Stimulated activated CD8-positive, alpha-beta memory T cell treated with anti-CD3 and anti-CD28 coated beads, Interleukin-7, amount 100 ng/mL, for 4 hours (primary cell): ENCODE measurements at places on chromosomes 5 and 9.

GRCh38 chr9:109730228-109730627, 49.8 kb upstream of the PALM2AKAP2 start:
- no peak for DNase-seq

- no peak for DNase-seq
Measured at GRCh38 chr9:35168963-35169362, 7.2 kb downstream of the UNC13B start.

- no peak for DNase-seq
Measured at GRCh38 chr5:149938791-149939358, 5.7 kb downstream of the PDE6A start.

DNA sequence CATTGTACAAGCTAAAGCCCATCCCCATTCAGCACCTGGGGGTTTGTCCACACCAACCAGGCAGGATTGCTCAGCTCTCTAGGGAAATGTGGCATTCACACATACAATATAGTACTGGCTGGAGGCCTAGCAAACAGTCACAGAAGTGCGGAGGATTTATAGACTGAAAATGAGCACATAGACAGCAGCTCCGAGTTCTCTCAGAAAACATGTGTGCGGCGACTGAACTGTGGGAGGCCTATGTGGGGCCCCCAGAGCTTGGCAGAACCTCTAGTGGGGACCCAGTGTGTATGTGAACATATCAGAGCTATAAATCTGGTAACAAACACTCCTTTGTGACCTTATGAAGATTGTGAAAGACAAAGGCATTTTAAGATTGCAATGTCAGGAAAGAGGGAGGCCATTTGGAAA, 431.1 kb downstream of the DTWD2 start:
- DNase-seq: no peak

DNA sequence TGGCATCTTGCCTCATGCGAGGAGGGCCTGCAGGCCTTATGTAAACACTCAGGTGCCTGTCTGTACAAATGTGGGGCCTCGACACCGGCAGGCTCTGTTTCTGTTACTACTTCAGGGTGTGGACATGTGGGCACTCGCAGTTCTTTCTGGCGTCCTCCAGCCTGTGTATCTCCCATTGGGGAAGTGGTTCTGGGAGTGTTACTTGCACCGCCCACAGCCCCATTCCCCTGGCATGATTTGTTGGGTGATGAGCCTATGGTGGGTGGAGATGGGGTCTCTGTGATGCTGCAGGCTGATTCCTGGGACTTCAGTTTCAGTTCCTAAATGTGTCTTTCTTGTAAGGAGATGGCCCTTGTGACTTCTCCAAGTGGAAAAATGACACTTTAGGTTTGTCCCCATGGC, 82.1 kb upstream of the PITX1 start:
- no peak for DNase-seq

- DNase-seq: no peak
Measured at GRCh38 chr9:126365780-126366179, 39.2 kb downstream of the MVB12B start.

GRCh38 chr9:20553558-20554149, 68.6 kb downstream of the MLLT3 start:
- DNase-seq: no peak

GRCh38 chr5:103519550-103519949, 43.0 kb downstream of the NUDT12 start:
- DNase-seq: no peak

DNA sequence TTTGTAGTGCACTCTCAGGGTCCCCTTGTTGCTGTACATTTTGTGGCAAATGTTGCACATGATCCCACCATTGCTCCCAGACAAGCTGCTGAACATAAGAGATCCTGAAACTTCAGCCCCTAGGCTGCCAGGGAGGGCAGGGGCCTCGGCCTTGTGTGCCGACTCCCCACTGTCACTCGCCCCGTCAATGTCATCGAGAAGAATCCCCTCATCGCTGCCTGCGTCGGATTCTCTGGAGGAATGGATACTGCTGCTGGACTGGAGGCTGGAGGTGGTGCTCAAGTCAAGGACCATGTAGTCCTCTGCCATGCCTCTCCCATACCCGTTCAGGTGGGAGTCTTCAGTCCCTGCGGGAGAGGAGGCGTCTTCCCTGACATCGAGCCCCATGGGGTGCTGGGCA, 451.3 kb downstream of the BNC2 start:
- no peak for DNase-seq

GRCh38 chr9:3332802-3333201, 193.0 kb downstream of the RFX3 start:
- DNase-seq: no peak

DNA sequence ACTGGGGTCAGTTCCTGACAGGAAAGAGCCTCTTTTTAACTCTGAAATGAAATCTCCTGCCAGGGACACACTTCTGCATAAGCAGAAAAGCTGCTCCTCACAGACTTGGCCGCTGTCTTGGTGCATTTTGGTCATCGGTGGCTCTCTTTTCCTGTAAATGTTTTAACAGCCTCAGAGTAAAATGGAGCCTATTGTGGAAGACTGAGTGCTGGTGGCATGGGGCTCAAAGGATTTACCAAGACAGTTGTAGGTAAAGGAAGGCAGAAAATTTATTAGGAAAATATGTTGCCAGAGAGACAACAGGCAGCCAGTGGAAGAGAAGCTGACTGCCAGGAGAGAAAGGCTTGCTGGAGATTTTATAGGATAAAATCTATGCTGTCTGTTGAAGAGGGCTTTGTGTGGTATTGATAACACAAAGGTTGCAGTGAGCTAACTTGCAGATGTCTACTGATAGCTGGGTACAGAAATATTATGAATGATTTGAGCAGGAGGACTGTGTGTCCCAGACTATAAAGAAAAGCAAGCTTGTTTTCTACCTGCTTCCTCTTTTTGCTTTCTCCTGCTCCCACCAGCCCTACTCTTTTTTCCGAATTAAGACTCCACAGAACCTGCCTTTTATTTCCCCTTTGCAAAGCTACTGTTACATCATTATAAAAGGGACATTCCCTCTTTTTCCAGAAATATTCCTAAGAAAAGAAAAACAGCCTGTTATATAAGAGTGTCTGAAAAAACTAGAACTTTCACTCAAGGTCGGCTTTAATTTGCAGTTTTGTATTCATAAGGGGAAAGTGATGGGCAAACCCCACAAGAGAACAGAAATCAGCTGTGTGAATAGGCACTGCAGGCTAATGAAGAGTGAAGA, 27.9 kb upstream of the IFNA14 start:
- DNase-seq: no peak

GRCh38 chr9:128337936-128338335, 2.4 kb upstream of the SLC27A4 start:
- DNase-seq: no peak

DNA sequence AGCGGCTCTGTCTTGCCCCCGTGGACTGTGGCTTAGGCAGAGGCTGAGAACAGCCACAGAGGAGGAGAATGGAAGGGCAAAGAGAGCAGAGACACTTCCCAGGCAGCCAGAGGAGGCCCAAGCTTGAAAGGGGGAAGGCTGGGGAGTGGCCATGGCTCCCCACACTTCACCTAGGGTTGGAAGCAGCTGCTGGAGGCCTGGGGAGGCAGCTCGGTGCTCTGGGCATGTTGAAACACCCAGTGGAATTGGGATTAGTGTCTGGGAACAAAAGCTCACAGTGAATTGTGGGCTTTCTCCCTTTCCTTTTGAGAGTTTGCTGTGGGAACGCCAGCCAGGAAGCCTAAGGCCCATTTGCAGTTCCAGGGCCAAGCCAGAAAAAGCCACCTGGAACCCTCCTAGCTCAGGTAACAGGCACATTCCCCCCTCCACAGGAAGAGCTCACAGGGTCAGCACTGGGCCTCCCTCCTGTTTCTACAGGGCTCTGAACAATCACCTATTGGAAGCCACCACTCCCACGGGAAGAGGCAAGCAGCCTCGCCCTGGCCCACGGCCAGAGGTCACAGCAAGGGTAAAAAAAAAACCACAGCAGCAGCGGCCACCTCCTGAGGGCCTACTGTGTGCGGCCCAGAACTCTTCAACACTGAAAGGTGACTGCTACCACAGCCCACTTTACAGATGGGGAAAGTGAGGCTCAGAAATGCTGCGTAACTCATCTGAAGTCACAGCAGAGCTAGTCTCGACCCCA, 20.2 kb downstream of the EEIG1 start:
- no peak for DNase-seq

DNA sequence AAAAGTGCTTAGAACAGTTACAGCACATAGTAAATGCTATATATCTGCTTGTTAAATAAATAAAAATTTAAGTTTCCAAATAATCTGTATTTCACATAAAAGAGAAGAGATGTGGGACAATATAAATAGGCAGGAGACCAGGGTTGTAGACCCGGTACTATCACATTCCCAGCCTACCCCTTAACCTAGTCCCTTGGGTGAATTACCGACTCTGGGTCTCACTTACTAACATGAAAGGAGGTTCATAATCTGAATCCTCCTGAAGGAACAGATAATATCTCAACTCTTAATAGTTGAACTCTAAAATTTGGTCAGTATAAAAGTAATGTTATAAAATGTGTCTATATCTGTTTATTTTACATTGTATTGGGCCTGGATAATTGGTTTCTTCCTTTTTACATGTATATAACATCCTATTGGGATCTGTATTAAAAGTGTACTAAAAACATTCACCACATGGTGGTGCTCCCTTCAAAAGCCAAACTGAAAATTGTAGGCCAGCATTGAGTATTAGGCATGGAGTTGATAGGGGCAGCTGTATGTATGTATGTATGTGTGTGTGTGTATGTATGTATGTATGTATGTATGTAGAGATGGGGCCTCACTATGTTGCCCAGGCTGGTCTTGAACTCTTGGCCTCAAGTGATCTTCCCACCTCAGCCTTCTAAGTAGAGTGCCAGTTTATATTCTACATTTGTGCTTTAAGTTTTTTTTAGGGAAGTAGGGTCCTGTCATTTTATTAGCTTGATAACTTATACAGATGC, 64.2 kb upstream of the ABL1 start:
- DNase-seq: no peak

DNA sequence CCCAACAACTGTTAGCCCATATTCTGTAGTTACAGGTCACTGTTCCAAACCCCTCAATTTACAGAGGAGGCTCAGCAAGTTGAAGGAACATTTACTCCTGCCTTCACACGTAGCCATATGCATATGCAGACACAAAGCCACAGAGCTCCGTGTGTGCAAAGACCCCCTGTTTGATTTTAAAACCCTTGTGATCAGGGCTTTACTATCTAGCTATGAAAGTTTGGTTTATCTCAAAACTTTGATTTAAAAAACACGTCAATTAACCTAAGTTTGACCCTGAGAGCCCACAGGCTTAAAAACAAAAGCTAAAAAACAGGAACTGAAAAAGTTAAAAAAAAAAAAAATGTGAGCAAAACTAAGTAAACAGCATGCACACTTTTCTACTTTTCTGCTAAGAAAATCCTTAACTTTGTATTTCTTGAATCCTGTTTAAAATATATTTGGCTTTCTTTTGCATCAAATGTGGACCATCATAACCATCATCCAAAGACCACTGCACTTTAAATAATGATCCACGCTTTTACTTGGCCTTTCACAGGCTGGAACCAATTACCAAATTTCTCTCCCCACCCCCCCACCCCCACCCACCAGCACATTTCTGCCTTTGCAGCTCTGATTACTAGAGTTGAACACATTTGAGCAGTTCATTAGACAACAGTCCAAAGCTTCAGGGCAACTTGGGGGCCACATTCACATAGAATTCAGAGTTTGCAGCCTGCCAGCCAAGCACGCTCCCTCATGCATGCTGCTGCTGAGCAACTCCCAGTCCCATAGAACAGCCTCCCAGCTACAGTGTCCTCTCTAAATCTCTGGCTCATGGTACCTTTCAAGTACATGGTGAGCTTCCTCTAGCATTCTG, 128.8 kb upstream of the MAP3K1 start:
- no peak for DNase-seq

DNA sequence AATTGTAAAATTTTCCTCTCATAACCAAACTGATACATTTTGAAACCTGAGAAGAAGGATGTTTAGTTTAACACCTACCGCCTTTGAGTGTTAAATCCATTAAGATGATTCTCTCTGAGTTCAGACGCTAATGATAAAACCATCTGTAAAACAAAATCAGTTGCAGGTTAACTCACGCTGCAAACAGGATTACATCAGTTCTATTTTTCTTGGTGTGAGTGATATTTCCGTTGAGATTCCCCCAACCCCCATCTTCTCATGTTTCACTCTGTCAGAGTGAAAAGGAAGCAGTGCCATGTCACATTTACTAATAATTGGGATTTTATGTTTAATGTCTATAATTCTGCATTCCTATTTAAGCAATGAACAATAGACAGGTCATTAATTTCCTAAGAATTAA, 146.5 kb downstream of the FANCC start:
- no peak for DNase-seq
